NCI-H2227 treated with DMSO at 0.1 percent for 48 hours (cell line): ENCODE measurements at places on chromosomes 5 and 9.

GRCh38 chr9:92501671-92502393 lies 19.5 kb upstream of the ASPN start:
- DNase-seq, result no peak

- no peak for DNase-seq
These were observed 185.0 kb downstream of the ZNF608 start for GRCh38 chr5:124561451-124561850.

DNA sequence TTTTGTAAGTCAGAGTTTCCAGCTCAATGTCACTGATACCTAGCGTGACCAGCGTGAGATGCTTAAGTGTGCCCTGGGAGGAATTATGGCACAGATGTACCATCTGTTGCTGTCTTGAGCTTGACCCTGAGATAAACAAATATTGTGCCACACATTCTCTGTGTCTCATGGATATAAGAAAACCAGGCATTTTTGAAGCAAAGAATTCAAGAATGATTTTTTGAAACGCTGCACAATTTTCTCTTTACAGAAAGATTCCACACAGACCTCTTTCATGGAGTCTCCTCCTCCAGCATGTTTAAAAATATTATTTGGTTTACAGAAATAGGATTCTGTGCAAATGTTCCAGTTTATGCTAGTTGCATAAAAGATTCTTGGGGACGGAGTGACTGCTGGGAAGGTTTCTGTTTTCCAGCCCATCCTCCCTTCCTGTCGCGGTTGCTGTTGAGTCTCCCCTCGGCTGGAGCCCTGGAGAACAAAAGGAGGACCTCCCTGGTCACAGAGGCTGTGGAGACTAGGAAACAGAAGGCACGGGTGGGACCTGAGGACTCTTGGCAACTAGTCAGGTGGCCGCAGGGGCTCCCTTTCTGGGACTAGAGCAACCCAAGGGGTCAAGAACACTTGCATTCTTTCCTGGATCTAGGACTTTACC lies 120.8 kb downstream of the RASGRF2 start:
- no peak for DNase-seq

GRCh38 chr9:129635099-129636065 lies 6.6 kb downstream of the ASB6 start:
- DNase-seq, result no peak

DNA sequence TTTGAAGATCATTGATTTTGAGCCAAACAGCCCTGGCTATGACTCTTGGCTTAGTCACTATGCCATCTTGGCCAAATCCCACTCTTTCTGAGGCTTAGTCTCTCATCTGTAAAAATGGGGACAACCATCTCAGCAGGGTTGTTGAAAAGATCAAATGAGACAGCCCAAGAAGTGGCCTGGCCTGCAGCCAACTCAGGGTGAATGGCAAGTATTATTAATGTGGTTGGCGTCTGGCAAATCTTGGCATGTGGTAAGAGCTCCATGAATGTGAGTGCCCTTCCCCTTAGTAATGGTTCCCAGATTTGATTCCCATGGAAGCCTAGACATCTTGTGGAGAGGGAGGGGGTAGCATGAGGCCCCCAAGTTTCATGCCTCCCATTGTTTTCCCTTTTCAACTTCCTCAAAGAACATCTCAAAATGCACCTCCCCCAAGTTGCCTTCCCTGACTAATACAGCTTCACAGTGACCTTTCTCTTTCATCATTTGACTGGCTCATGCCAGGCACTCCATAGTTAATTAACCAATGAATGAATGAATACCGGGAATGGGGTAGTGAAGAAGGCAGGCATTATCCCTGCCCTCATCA lies 11.8 kb upstream of the TGFBI start:
- no peak for DNase-seq

GRCh38 chr5:65819905-65820240 lies 97.9 kb downstream of the NLN start:
- no peak for DNase-seq

DNA sequence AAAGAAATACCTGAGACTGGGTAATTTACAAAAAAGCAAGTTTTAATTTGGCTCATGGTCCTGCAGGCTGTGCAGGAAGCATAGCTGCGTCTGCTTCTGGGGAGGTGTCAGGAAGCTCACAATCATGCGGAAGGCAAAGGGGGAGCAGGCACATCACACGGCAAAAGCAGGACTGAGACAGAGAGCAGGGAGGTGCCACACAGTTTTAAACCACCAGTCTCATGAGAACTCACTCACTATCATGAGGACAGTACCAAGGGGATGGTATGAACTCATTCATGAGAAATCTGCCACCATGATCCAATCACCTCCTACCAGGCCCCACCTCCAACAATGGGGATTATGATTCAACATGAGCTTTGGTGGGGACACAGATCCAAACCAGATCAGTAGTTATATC lies 96.2 kb downstream of the OSTF1 start:
- DNase-seq, result no peak

GRCh38 chr9:109604781-109605180 lies 106.7 kb upstream of the PTPN3 start:
- DNase-seq, result no peak

DNA sequence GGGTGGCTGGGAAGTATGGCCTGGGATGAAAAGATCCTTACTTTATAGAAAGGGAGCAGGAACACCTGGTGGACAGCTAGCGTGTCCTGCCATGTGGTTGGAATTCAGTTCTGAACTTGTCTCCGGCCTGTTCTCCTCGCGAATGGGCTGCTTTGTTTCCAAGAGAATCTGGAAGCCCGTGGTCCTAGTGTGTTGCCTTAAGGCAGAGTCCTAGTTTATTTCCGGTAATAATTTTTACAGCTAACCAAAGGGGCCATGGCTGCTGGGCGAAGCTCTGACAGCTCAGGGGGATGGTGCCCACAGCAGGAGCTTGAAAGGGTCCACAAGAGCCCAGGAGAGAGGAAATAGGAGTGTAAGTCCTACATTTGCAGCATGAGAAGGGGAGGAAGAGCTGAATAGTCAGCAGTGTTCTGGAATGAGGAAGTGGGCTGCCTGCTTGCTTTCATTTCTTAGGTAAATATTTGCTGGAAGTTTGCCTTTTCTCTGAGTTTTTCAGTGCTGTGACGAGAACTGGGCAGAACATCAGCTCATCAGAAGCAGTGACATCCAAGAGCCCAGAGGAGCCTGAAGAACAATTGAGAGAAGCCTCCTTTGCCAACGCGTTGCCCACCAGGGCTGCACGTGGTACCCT lies 13.1 kb upstream of the IGFBPL1 start:
- no peak for DNase-seq

- DNase-seq, result no peak
These were observed 173.1 kb downstream of the SYK start for GRCh38 chr9:90974643-90975245.

GRCh38 chr5:44440186-44440585 lies 51.0 kb upstream of the FGF10 start:
- no peak for DNase-seq
